ENCODE measurements at places on chromosomes 6 and 20.
A peak's percentile ranks its signal among the peaks of the same experiment; 100 is the strongest.

GRCh38 chr6:124396361-124396760 is 565.9 kb upstream of the RNF217 start:
- H3K4me3 ChIP-seq: no peak overlapping the region
- DNase-seq: no peak
- H3K4me1 ChIP-seq: no peaks in the 10 kb centered on the region
- no peak overlapping the region for H3K27ac ChIP-seq
- H3K27me3 ChIP-seq: no peaks in the 10 kb centered on the region

DNA sequence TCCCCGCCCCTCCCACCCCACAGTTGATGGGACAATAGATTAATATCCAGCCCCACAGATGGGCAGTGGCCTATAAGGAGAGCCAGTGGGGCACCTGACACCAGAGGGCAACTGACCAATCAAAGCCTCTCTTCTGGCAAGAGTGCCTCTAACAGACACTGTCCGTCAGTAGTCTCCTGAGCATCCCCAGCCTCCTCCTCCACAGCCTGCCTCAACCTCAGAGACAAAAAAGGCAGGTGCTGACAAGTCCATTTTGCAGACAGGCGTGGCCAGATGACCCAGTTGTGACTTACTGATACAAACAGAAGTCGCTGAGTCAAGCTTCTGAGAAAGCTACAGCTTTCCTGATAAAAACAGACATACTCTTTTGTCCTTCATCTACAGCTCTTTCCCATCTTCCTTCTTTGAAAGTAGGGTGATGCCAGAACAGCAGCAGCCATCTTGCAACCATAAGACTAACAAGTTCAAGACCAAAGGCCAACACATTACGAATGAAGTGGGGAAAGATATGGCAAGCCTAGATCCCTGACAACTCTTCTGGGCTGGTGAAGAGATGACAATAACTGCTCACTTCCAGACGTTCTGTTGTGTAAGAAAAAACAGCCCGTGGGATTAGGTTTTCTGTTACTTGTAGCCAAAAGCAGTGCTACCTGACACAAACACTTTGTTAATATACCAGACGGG is 12.3 kb downstream of the PPIL1 start:
- no peak overlapping the region for H3K4me3 ChIP-seq
- H3K36me3 ChIP-seq: peaks cover 90% of the 10 kb centered on the region
- peaks cover 12% of the 10 kb centered on the region for H3K4me1 ChIP-seq
- H3K27me3 ChIP-seq: no peaks in the 10 kb centered on the region
- H3K27ac ChIP-seq: no peak overlapping the region

DNA sequence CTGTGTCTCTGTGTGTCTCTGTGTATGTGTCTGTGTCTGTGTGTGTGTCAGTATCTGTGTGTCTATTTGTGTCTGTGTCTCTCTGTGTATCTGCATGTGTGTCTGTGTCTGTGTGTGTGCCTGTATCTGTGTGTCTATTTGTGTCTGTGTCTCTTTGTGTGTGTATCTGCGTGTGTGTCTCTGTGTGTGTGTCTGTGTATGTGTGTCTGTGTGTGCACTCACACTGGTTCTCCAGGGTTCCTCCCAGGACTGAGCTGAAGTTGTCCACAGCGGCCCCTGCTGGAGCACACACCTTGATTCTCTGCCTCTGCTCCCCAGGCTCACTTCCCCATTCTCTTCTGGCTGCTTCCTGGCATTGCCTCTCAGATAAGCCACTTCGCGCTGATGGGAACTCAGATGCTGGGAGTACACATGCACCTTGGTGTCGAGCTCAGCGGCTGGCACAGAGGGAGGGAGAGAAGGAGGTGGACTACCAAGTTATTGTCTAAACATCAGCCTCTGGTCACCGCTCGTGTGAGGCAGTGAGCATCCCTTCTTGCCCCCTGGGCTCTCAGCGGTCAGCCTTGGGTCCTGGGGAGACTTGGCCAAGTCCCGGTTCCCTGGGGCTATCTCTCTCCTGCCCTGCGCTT is 104.9 kb upstream of the NXT1 start:
- H3K4me3 ChIP-seq: no peak overlapping the region
- peaks cover 4% of the 10 kb centered on the region for H3K4me1 ChIP-seq
- no peaks in the 10 kb centered on the region for H3K27me3 ChIP-seq
- no peaks in the 10 kb centered on the region for H3K36me3 ChIP-seq
- peak overlapping the region; percentile 53 for H3K27ac ChIP-seq

DNA sequence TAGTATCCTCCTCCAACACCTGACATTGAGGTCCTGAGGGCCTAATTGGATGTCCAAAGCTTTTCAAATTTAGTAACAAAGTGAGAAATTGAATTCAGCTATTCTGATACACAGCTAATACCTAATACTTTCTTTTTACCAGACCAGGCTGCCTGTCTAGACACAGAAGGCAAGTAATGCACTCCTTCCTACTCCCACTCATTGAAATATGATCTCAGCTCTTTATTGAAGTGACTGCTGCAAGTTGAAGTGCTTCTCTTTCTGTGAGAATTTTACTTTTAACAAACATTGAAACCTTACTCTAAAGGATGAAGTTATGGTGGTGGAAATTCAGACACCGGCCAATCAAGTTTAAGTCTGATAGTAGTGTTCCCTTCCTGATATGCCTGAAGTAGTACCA is 90.8 kb upstream of the OGFRL1 start:
- H3K4me3 ChIP-seq: no peak overlapping the region
- no peaks in the 10 kb centered on the region for H3K4me1 ChIP-seq
- peaks cover 5% of the 10 kb centered on the region for H3K27me3 ChIP-seq
- no peak overlapping the region for H3K27ac ChIP-seq

DNA sequence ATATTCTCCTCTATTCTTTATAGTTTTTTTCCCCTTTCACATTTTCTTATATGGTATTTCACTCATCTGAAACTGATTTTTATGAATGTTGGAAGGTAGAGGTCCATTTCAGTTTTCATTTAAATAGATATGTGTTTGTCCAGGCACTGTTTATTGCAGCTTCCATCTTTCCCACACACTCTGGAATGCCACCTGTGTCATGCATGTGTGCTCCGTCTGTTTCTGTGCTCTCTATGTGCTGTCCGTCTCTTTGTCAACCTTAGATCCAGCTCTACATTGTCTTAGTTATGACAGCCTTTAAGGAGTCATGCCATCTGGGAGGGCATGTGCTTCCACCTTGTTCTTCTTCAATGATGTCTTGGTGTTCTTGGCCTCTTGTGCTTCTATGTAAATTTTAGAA is 36.4 kb upstream of the RREB1 start:
- no peaks in the 10 kb centered on the region for H3K36me3 ChIP-seq
- no peak overlapping the region for H3K27ac ChIP-seq
- no peak for DNase-seq
- H3K27me3 ChIP-seq: no peaks in the 10 kb centered on the region
- no peaks in the 10 kb centered on the region for H3K4me1 ChIP-seq

- H3K4me3 ChIP-seq: no peak overlapping the region
- no peak overlapping the region for H3K27ac ChIP-seq
- no peaks in the 10 kb centered on the region for H3K36me3 ChIP-seq
- H3K27me3 ChIP-seq: no peaks in the 10 kb centered on the region
Measured at GRCh38 chr20:38883081-38883980, 42.9 kb upstream of the FAM83D start.

DNA sequence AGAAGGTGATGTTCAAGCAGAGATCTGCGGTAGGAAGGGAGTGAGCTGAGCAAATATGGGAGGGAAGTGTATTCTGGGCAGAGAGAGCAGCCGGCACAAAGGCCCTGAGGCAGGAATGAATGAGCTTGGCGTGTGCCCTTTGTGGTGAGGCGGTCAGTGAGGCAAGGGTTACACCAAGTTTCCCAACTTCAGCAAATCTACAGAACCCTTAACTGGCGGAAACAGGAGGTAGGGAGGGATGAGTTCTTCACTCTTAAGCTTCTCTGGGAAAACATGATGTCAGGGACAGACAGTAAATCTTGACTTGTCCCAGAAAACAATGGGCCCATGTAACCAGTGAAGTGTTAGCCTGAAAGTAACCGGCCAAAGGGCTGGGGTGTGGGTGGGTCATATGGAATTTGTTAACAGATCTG is 97.1 kb upstream of the PTPN1 start:
- H3K27ac ChIP-seq: no peak overlapping the region
- H3K36me3 ChIP-seq: no peaks in the 10 kb centered on the region
- H3K4me1 ChIP-seq: no peaks in the 10 kb centered on the region
- no peak overlapping the region for H3K4me3 ChIP-seq

- H3K27ac ChIP-seq: no peak overlapping the region
- H3K27me3 ChIP-seq: no peaks in the 10 kb centered on the region
- H3K4me1 ChIP-seq: no peaks in the 10 kb centered on the region
- no peak for DNase-seq
- no peaks in the 10 kb centered on the region for H3K36me3 ChIP-seq
Measured at GRCh38 chr6:98033617-98034016, 750.6 kb upstream of the MMS22L start.

DNA sequence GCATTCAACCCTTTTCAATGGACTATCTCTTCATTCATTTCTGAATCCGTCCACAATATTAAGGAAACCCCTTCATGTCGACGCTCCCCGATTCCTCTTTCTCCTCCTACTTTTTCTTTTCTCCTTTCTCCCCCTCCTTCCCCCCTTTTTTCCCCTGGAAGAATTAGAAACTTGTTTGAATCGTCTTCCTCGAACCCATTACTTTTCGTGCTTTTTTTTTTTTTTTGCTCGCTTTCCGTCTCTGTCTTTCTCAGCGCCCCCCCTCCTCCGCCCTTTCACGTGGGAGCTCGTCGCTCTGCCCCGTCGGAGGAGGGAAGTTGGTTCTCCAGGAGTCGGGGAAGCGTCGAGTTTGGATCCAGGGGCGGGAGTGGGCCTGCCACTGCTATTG is 2.3 kb upstream of the NKX2-2 start:
- no peak overlapping the region for H3K4me3 ChIP-seq
- no peaks in the 10 kb centered on the region for H3K27me3 ChIP-seq
- H3K4me1 ChIP-seq: no peaks in the 10 kb centered on the region
- no peak for DNase-seq
- no peak overlapping the region for H3K27ac ChIP-seq
- no peaks in the 10 kb centered on the region for H3K36me3 ChIP-seq

GRCh38 chr6:79040083-79040482 is 38.0 kb downstream of the PHIP start:
- no peak overlapping the region for H3K4me3 ChIP-seq
- DNase-seq: no peak
- peaks cover 84% of the 10 kb centered on the region for H3K36me3 ChIP-seq
- H3K27me3 ChIP-seq: no peaks in the 10 kb centered on the region

DNA sequence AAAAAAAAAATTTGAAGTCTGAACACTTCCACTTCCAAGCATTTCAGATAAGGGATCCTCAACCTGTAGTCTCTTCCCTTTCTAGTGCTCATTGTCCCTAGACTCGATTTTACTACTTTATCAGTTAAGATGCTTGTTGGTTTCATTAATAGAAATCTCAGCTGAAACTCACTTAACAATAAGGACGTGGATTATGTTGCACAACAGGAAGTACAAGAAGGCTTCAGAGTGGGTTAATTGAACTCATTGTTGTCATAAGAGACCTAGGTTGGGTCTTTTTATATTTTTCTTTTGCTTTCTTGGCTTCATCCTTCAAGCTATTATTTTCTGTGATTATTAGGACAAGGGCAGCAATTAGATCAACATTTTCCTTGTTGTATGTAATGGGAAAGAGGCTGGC is 175.2 kb downstream of the CDKAL1 start:
- H3K27ac ChIP-seq: no peak overlapping the region
- no peak for DNase-seq
- H3K4me1 ChIP-seq: peaks cover 35% of the 10 kb centered on the region
- H3K27me3 ChIP-seq: no peaks in the 10 kb centered on the region
- no peaks in the 10 kb centered on the region for H3K36me3 ChIP-seq

DNA sequence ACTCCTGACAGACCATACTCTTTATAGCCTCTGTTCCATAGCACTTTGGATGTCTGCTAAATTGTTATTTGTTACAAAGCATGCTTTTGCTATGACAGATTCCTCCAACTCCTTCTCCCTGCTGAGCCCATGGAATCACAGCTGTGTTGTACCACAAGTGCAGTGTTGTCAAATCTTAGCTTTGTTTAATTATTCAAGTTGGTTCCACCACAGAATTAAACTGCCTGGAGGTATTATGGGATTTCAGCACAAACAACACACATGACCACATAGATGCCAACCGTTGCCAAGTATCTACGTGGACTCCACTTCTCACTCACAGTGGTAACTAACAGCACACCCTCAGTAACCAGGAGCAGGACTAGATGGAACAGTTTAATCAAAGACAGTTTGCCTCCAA is 32.7 kb upstream of the MARCKS start:
- DNase-seq: no peak
- no peaks in the 10 kb centered on the region for H3K27me3 ChIP-seq
- no peaks in the 10 kb centered on the region for H3K4me1 ChIP-seq
- no peak overlapping the region for H3K4me3 ChIP-seq
- H3K27ac ChIP-seq: no peak overlapping the region

GRCh38 chr6:160692369-160692959 is 9.6 kb upstream of the PLG start:
- no peak for DNase-seq
- H3K27ac ChIP-seq: no peak overlapping the region
- no peaks in the 10 kb centered on the region for H3K4me1 ChIP-seq
- H3K4me3 ChIP-seq: no peak overlapping the region
- H3K27me3 ChIP-seq: no peaks in the 10 kb centered on the region
- no peaks in the 10 kb centered on the region for H3K36me3 ChIP-seq

DNA sequence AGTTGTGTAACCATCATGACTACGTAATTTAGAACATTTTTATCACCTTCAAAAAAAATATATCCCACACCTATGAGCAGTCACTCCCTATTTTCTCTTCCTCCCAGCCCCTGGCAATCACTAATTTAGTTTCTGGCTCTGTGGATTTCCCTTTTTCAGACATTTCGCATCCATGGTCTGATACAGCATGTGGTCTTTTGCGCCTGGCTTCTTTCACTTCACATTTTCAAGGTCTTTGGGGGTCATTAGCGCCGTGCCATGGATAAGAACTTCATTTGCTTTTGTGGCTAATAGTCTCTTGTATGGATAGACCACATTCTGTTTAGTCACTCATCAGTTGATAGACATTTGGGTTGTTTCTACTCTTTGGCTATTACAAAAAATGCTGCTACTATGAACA is 44.9 kb upstream of the DUSP22 start:
- H3K4me3 ChIP-seq: no peak overlapping the region
- H3K36me3 ChIP-seq: no peaks in the 10 kb centered on the region

DNA sequence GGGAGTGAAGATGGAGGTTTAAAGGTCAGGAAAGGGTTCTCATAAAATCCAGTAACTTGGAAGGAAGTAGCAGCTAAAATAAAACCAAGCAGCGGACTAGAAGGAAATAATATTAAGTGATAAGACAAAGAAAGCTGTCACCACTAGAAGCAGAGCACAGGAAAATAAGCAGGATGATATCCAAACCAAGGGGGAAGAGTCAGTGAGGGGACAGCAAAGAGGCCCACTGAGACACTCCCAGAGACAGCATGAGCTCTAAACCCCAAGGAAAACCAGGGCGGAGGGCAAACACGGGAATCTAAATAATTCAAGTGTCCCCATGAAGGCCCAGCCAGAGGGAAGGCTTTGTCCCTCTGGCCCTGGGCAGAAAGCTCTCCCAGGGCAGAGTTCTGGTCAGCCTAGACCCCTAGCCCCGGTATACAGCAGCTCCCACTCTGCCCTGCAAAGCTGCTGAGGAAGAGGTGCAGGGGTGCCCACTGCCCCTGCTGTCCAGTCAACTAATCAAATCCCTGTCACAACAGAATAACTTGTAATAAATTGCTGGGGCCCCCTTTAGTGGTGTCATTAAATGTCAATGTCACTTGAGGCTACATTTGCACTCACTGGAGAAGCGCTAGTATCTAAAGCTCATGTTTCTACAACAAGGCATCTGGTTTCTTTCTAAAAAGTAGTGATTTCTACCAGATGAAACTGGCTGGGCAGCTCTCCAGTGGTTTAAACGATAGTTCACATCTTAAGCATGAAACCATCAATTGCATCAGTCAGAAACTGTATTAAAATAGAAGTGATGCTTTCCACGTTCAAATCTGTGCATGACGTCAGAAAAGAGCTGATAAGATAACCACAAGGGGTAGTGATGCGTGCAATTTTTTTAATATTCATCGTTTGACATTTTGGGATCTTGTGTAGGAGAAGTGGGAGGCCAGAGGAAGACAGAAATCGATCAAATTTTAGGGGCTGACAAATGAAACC is 13.6 kb downstream of the PDE10A start:
- H3K27me3 ChIP-seq: no peaks in the 10 kb centered on the region
- H3K27ac ChIP-seq: no peak overlapping the region
- H3K4me3 ChIP-seq: no peak overlapping the region
